ENCODE measurements at places on chromosomes 5 and 9.

DNA sequence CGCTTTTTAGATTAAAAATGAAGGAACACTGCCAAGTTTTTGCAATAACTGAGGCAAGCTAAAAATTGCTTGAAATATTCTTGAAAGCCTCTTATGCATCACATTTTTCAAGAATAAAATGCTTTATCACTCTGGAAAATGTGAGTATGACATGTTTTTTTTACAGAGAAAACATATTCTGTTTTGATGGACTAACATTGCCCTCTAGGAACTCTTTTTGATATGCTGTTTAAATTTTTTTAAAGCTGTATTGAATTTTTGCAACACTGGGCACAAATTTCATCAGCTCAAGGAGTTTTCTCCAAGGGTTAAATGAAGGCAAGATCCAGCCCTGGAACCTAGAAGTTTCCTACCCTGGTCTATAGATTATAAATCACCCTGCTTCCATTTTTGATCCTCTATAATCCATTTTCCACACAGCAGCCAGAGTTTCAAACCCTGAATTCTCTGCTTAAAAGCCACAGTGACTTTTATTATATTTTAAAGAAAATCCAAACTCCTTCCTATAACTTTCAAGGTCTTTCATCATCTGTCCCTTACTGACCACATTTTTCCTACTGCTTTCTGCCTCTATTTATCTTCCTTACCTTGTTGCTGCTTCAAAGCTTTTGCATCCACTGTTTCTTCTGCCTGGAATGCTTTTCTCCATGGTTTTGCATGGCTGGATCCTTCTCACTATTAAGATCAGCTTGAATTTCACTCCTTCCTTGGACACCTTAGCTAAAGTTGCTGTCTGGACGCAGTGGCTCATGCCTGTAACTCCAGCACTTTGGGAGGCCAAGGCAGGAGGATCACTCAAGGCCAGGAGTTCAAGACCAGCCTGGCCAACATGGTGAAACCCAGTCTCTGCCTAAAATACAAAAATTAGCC lies 60.9 kb downstream of the IL31RA start:
- DNase-seq = no peak

DNA sequence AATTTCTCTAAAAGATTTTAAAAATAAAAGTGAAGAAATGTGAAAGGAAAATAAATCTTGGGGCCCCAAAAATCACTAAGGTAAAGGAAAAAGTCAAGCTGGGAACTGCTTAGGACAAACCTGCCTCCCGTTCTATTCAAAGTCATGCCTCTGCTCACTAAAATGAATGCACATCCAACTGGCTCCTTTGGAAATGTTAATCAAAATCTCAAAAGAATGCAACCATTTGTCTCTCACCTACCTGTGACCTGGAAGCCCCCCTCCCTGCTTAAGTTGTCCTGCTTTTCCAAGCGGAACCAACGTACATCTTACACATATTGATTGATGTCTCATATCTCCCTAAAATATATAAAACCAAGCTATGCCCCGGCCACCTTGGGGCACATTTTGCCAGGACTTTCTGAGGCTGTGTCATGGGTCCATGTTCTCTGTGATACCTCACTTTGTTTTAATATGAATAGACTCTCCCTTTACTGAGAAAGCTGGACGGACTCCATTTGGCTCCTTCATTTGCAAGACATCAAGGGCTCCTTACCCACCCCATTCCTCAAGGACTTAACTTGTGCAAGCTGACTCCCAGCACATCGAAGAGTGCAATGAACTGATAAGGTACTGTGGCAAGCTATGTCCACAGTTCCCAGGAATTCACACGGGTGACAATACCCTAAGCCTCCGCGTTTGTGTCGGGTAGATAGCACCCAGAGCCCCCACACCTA lies 164.3 kb downstream of the SMC2 start:
- no peak for DNase-seq

DNA sequence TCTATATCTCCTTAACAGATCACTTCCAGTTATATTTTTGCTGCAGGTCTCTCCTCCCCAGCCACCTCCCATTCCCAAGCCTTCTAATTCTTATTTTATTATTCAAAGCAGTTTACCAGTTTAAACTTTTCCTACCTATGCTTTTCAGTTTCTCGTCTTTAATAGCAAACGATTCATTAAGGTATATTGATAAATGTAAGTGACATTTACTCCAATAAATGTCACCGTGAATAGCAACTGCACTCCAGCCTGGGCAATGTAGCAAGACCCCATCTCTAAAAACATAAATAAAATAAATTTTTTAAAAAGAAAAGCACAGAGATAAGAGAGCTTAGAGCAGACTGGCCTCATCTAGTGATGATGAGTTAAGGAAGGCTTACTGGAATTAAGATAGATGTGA lies 42.6 kb downstream of the ARRDC3 start:
- DNase-seq = no peak

DNA sequence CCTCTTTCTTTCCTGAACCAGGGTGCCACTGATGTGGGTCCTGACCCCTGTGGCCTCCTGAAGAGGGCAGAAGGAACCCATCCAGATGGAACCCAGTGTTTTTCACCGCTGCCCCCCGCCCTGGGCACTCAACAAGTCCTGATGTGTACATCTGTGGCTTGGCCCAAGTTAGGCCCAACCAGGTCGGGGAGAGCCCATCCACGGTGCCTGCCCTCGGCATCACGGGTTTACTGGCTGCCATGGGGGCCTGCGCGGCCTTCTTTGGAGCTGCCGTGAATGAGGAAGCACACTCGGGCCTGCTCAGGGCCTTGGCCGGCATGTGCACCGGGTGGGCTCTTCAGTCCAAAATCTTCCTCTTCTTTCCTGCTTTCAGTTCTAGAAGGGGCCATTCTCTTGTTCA lies 5.8 kb downstream of the ECSCR start:
- DNase-seq = no peak

GRCh38 chr9:38110476-38110875 lies 41.4 kb upstream of the SHB start:
- no peak for DNase-seq

DNA sequence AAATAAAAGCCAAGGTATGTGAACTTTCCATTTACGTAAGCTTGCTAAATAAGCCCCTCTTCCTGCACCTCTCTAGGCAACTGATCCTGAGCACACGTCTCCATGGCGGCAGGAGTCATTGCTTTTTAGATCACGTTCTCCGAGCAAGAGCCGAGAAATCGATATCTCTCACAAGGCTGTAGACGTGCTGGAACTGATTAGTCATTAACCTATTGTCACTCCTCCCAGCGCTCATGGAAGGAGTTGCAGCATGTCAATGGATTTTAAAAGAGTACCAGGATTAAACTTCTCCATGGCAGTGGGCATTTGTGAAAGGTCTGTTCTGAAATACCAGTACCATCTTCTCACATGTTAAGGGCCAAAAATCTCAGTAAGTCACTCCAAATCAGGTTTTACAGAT lies 4.7 kb upstream of the ADCY2 start:
- DNase-seq = no peak

DNA sequence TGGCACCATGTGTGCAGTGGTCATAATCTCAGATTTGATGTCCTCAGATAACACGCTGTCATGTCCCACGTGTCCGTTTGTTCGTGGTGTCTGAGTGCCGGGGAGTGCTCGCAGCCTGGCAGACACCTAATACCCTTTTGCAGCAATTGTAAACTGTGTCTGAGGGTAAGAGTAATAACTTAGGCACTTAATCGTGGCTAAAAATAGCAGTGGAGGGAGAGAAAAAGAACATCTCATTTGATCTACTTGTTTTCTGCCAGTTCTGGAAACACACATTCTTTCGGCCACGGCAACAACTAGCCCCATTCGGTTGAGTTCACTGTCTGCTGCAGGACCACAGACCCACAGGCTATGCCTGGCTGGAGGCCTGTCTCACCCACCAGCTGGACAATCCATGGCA lies 16.5 kb downstream of the ADCY2 start:
- no peak for DNase-seq

- no peak for DNase-seq
These were observed 109.4 kb downstream of the CDC42SE2 start for GRCh38 chr5:131373265-131373664.

DNA sequence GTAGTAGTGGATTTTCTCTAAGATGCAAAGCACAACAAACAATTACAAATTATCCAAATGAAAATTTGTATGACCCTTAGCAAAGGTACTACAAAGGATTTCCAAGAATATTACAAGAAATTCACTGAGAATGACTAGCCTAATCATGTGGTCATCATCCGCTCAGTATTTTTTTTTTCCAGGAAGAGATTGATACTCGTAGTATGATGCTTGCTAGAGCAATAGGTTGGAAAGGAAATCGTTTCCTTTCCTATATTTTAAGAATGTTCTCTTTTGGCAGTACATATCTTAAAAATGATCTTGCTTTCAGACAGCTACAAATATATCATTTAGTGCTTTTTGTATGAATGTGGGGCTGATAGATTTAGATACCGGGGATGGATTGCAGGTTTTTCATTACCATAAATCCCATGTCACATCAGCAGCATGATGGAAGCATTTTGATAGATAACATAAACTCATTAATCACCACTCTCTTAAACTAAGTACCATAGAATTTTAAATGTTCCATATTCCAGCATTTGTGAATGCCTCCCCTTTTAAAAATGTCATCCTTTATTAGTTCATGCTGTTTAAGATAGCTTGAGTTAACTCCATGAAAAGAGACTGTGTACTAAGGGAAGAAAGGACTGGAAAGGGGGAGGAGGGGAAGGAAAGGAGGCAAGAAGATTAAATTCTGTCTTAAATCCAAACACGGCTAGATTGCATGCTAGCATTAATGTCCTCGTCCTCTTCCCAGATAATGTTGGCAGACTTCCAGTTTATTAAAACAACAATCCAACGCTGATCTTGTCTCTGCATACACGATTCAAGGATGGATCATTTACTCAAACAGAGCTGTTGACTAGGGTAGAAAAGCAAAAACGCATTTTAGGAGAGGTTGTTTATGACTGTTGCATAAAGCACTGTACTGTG lies 311.7 kb upstream of the ZNF608 start:
- DNase-seq = no peak

GRCh38 chr5:10699281-10699874 lies 61.7 kb downstream of the DAP start:
- DNase-seq = no peak

- DNase-seq = no peak
These were observed 26.5 kb downstream of the AQP7 start for GRCh38 chr9:33375841-33376321.

- no peak for DNase-seq
These were observed 284.1 kb upstream of the GRAMD2B start for GRCh38 chr5:126139086-126139485.

DNA sequence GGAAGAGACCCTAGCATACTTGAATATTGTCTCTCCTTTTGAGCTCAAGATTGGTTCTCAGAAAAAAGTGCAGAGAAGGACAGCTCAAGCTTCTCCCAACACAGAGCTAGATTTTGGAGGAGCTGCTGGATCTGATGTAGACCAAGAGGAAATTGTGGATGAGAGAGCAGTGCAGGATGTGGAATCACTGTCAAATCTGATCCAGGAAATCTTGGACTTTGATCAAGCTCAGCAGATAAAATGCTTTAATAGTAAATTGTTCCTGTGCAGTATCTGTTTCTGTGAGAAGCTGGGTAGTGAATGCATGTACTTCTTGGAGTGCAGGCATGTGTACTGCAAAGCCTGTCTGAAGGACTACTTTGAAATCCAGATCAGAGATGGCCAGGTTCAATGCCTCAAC lies 9.5 kb downstream of the RNF14 start:
- no peak for DNase-seq

DNA sequence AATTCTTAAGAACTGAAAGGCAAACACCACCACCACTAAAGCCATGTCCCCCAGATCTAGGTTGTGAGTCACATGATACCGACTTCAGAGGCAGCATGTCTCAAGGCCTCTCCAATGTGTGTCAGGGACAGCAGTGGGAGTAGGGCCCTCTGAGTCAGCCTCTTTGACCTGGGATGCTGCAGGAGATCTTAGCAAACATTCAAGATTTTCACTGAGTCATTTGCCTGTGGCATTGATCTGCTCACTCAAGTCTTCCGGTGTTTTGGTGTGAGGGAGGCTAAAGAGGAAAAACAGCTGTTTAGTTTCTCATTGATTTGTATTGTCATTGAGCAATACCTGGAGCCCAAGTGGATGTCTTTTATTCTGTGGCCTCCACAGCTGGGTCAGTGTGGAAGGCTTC lies 36.1 kb downstream of the TMC1 start:
- DNase-seq = peak; percentile 40

DNA sequence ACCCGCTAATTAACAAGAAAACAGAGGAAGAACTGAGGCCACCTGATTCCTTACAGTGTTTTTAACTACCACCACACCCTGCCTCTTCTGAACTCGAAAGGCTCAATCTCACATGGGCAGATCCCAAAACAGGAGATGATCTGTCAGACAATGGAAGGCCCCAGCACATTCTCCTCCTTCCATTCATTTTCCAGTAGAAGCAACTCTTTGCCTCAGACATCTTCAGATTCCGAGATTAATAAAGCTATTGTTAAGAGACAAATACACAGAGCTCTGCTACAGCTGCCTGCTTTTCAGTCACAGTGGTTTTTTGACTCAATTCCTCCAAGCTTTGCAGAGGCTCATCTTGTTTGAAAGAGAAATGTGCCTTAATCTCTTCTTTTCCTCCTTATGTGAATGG lies 127.2 kb upstream of the ADAMTSL1 start:
- no peak for DNase-seq

DNA sequence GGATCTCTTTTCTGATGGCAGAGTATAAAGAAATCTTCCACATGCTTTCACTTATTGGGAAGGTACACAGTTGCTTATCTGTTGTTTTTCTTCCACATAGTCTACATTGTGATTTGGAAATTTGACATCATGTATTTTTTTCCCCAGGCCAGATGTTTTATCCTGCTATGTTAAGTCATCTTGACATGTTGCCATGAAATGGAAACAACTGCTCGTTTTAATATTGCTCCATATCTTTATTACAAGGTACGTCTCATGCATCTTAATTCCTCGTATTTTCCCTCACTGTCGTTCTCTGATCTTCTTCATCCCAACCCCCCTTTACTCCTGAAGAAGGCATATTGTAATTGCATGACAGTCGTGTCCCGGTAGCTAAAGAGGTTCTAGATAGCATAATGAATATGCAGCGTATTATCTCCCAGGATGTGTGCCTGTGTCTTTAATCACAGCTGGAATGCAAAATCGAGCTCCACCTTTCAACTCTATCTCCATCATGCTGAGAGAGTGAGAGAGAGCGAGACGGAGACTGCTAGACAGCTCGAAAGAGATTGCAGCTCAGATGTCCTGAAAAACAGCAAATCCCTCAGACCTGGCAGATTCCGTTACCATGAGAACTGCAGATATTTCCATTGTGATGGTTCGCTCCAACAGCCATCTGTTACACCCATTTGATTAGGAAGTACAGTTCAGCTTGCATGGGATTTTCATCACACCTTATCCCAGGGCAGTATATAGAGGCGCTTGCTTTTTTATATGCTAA lies 281.7 kb downstream of the TMEM38B start:
- no peak for DNase-seq

GRCh38 chr5:95081500-95081960 lies 203.4 kb downstream of the MCTP1 start:
- DNase-seq = no peak

DNA sequence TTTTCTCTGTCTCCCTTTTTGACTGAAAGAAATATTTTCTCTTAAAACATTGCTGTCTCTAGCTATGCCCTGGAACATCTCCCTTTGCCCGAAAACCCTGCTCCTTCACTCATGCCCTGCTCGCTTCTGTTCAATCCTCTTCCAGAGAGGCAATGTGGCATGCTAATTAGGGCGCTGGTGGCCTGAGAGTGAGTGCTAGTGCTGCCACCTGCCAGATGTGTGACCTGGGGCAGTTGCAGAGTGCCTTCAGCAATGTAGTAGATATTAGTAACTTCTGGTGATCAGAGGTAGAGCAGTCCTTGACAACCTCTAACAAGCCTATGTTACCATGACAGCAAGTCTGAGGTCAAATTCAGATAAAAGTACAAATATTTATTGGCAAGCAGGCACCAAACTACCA lies 119.5 kb upstream of the OSMR start:
- DNase-seq = no peak

GRCh38 chr9:70411121-70411929 lies 3.1 kb downstream of the KLF9 start:
- peak; percentile 41 for DNase-seq
